ENCODE measurements at places on chromosomes 13 and 19. TPM values are rescaled to one million over a fixed set of nuclear protein-coding genes. Genes with fewer than 3 reads are reported as not detected.

DNA sequence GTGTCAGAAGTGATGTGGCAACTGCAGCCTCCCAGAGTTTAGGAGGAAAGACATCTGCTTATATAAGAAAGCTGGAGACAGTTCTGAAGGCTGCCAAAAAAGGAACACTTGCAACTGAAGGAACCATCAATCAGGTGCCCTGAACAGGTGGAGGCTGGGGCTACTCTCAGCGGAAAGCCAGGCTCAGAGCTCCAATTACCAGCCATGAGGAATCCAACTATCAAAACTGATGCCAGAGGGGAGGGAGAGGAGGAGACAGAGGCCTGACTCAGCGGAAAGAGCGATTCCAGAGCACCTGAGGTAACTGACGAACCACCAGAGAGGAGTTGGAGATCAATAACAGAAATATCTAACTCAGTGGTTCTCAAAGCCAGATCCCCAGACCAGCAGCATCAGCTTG lies 24.3 kb downstream of the LEUTX start:
- DNase-seq = no peak

MBD3L3 gene
- not detected for polyA plus RNA-seq

DNA sequence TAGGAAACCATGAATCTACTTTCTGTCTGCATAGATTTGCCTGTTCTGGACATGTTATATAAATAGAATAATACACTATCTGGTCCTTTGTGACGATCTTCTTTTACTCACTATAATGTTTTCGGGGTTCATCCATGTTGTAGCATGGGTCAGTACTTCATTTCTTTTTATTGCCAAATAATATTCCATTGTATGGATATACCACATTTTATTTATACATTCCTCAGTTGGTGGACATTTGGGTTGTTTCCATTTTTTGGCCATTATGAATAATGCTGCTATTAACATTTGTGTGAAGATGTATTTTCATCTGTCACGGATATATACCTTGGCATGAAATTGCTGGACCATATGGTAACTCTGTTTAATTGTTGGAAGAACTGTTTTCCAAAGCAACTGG lies 6.8 kb downstream of the BIVM start:
- DNase-seq = no peak

GRCh38 chr19:12788682-12789097 lies 2.6 kb upstream of the JUNB start:
- DNase-seq = no peak

IZUMO4 gene
- 14.9 TPM for polyA plus RNA-seq

CEACAM3 gene
- not detected for polyA plus RNA-seq

IGFL4 gene
- polyA plus RNA-seq = not detected

KLF16 gene
- polyA plus RNA-seq = 14.7 TPM

C19orf81 gene
- not detected for polyA plus RNA-seq

DNA sequence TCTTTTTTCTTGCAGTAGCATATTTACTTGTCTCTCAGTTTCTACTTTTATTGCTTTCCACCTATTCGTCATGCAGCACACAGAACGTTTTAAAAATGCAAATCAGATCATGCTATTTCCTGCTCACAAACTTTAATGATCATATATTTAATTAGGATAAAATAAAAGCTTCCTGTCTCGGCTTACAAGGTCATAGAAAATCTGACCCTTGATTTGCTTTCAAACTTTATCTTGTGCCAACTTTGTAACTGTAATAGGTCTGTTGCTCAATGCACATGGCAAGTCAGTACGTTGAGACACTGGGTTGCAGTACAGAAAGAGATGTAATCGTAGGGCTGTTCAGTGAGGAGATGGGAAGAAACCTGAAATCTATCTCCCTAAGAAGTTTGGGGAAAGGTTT lies 95.6 kb upstream of the CSNK1A1L start:
- DNase-seq = no peak

GRCh38 chr19:30549151-30549550 lies 177.0 kb downstream of the ZNF536 start:
- no peak for DNase-seq

GRCh38 chr19:57280962-57281400 lies 696 bp downstream of the ZNF460 start:
- no peak for DNase-seq

DNA sequence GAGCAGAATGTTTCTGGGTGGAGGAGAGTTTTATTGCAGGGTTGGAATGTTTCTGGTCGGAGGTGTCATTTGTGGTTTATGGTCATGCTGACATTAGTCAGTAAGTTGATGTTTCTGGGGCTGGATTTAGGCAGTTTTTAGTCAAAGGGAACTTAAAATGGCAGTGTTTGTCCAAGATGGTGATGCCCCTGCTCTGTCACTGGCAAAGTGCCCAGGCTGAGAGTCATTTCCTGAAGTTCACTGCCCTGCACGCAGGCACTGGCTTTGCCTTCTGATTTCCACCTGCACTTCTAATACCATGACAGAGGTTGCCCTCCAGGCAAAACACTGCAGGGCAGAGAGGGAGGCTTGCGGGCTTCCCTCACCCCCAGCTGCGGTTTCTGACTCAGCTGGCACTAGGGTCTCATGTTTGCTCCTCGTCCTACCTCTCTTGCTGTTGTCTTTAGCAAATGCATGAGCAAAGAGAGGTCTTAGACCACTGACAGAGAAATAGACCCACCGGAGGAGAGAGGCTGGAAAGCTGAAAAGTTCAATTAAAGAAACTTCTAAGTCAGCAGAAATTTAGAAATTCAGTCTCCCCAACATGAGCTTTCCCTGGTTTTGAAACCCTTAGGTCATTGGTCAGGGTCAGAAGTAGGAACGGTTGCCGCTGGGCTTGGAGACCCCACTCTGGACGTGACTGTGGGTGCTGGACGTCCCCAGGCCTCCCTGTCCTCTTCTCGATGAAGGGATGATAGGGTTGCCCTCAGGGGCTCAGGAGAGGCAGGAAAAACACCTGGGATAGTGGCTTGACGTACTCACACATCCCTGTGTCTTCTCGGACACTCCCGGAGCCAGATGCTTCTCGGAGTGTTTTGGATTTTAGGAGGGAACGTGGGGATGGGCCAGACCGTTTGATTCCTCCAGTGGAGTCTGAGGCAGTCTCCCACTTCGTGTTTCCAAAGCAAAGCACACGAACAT lies 26.3 kb downstream of the TMEM255B start:
- peak; percentile 77 for DNase-seq

DNA sequence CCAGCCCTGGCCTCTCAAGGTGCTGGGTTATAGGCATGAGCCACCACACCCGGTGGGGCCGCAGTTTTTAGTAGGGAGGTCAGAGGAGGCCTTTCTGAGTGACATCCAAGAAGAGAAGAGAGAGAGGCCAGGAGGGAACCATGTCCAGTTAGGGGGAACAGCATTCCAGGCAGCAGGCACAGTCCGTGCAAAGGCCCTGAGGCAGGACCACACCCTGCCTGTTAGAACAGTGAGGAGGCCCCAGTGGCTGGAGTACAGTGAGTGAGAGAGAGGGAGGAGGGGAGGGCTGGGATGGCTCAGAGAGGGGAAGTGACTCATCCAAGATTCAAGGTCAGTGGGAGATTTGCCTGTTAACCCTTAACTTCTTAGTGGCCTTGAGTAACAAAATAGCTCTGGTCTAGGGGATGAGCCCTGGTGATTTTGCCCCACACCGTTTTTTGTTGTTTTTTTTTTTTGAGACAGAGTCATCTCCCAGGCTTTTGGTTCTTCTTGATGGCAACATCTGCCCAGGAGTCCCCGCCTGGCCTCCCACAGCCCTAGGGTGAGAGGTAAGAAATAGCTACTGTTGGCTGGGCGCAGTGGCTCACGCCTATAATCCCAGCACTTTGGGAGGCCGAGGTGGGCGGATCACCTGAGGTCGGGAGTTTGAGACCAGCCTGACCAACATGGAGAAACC lies 2.7 kb upstream of the PLIN3 start:
- peak; percentile 94 for DNase-seq

NALCN gene
- polyA plus RNA-seq = 0.07 TPM

Measured in keratinocyte (primary cell).